Activated naive CD8-positive, alpha-beta T cell treated with anti-CD3 and anti-CD28 coated beads for 36 hours (primary cell): ENCODE measurements at places on chromosomes 5 and 9.

GRCh38 chr9:13175732-13176131 is 103.8 kb downstream of the MPDZ start:
- DNase-seq, result no peak

DNA sequence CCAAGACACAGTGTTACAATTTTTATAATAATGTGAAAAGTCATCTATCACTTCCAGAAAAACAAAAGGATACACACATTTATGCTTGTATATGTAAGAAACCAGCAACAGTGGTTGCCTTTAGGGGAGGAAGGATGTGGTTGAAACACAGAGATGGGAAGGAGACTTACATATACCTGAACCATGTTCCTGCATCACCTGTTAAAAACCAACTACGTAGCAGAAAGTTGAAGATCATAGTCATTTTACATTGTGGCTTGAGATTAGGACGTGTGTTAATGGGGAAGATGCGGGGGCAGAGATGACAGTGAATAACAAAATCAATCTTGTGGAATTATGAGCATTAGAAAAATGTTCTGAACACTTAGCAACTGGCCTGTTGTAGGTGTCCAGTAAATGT is 307.3 kb downstream of the MLLT3 start:
- no peak for DNase-seq

GRCh38 chr9:113542741-113543140 is 79.2 kb downstream of the RGS3 start:
- DNase-seq, result no peak

DNA sequence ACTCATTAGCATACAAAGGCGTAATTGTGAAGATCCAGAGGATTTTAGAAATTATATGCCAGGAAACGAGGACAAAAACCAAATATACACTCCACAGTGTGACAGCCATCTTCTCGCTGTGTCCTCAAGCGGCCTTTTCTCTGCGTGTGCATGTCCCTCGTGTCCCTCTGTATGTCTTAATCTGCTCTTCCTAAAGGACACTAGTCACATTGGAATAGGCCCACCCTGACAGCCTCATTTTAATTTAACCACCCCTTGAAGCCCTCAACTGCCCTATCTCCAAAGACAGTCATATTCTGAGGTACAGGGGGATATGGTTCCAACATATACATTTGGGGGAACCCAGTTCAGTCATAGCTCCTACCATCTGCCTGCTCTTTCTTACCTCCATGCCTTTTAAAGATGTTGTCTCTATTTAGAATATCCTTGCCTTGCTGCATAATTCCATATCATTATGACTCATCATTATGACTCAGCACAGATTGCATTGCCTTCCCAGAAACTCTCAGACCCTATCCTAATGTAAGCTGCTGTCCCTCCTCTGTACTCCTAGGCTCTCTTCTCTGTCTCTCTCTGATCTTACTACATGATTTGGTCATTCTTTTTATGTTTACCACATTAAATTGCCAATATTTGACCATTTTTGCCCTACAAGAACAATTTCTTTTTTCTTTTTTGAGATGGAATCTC is 210.9 kb downstream of the AOPEP start:
- DNase-seq, result no peak

GRCh38 chr5:14671414-14671813 is 6.9 kb downstream of the OTULIN start:
- no peak for DNase-seq

GRCh38 chr5:2849429-2849828 is 98.0 kb upstream of the IRX2 start:
- no peak for DNase-seq

- DNase-seq, result no peak
Observed at GRCh38 chr9:5455181-5455580, 4.8 kb downstream of the CD274 start.

DNA sequence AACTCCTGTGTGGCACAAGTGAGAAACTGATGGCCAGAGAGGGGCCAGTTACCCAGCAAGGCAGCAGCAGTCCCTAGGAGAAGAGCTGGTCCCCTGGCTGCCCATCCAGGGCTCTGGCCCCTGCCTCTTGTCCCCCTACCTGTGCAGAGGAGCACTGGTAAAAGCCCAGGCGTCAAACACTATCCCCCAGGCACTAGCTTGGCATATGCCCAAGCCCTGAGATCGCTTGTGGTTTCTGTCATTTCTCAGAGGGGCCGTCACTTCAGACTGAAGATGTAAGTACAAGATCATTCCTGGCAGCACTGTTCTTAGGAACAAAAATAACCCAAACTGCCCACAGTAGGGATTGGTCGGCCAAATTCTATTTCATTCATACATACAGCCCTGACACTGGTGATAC is 53.9 kb downstream of the COL15A1 start:
- no peak for DNase-seq

DNA sequence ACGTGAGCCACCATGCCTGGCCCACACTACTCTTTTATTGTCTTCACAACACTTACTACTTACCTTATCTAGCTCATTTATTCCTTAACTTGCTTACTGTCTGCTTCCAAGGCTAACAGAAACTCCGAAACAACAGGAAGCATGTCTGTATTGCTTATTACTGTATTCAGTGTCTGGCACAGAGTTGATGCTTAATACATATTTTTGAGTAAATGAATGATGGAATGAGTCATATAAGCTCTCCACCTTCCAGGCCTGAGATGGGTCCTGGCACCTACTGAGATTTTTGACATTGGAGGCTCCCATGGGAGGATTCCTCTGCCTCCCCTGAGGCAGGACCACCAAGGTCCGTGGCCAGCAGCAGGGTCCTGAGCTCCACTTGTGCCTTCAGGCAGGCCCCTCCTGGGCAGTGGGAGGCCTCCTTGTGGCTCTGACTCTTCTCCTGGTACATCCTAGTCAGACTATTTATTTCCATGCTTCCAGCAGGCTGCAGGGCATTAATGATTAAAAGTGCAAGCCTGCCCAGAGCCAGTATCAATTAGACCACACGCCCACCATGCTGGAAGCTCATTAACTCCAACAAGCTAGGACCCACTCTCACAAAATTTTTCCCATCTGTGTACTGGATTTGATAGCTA is 76.5 kb upstream of the CTNNA1 start:
- no peak for DNase-seq

DNA sequence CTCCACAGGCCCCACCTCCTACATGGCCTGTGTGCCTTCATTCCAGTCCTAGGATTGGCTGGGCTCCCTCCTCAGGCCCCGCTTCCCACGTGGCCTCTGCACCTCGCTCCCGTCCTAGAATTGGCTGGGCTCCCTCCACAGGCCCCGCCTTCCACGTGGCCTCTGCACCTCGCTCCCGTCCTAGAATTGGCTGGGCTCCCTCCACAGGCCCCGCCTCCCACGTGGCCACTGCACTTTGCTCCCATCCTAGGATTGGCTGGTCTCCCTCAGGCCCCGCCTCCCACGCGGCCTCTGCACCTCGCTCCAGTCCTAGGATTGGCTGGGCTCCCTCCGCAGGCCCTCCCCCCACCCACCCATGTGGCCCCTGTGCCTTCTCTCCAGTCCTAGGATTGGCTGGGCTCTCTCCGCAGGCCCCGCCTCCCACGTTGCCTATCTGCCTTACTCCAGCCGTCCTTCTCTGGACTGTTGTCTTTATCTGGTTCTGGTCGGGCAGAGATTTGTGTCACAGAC is 45.3 kb upstream of the CACNA1B start:
- no peak for DNase-seq

DNA sequence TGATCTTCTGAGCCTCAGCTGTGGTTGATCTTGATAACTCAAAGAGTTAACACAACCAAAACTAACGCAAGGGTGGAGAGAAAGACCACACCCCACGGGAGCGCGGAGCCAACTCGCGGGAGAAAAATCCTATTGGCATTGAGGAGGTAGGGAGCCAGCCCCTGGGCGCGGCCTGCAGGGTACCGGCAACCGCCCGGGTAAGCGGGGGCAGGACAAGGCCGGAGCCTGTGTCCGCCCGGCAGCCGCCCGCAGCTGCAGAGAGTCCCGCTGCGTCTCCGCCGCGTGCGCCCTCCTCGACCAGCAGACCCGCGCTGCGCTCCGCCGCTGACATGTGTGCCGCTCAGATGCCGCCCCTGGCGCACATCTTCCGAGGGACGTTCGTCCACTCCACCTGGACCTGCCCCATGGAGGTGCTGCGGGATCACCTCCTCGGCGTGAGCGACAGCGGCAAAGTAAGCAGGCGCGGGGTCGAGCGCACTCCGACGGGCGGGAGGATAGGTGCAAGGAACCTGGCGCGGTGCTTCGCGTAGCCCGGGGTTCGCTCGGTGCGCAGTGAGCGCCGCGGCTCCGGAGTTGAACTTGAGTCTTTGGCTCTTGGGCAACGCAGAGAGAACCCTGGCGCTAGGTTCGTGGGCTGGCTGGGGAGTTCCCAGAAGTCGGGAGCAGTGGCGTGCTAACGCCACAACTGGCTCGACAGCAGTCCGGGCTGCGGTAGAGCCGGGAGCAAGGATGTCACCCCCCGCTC is at the start of gene GDA:
Gene GDA, plus strand, starts transcription at position 210 of the 745 bp plus-strand sequence. Its CDS starts 120 bp downstream, at position 330.
- peak; percentile 2 for DNase-seq

DNA sequence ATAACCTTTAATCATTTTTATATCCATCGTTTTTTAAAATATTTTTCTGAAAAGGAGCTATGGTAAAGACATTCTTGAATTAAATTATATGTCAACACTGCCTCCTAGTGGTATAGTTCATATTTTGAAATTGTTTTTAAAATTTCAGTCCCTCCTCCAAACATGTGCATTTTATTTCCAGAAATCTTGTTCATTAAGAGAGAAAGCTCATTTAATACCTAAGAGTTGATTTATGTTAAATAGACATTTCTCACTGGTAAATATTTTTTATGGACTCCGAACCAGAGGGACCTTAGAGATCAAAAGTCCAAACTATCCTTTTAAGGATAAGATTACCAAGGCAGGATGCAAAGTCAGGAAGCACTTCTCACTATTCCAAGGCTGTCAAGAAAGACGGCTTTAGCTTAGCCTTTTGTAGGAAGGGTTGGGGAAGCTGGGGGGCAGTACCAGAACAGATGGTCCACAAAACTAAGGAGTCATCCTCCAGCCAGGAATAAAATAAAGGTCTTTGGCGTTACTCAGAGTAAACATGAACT is 21.6 kb downstream of the BHMT start:
- DNase-seq, result no peak

DNA sequence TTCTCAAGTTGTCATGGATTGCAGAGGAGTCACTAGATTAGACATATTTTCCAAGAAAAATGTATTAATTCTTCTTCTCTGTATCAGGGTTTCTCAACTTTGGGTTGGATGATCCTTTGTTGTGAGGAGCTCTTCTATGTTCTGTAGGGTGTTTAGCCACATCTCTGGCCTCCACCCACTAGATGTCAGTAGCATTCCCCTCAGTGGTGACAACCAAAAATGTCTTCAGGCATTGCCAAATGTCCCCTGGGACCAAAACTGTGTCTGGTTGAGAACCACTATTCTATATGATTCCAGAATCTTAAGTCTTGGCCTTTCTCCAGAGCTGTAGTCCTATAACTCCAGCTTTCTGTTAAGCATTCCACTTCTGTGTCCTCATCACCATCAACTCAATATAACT is 220.9 kb downstream of the KIAA0825 start:
- DNase-seq, result no peak

DNA sequence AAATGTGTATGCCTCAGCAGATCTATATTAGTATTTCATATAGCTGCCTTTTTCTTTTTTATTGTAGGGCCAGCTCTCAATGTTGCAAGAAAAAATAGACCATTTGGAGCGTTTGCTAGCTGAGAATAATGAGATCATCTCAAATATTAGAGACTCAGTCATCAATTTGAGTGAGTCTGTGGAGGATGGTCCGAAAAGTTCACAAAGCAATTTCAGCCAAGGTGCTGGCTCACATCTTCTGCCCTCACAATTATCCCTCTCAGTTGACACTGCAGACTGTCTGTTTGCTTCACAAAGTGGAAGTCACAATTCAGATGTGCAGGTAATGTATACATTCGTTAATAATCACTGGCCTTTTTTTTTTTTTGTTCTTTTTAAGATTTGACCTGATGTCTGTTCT is 23.7 kb downstream of the MAN2A1 start:
- DNase-seq, result no peak

- DNase-seq, result no peak
Observed at GRCh38 chr9:114210691-114211276, 55.4 kb downstream of the COL27A1 start.

DNA sequence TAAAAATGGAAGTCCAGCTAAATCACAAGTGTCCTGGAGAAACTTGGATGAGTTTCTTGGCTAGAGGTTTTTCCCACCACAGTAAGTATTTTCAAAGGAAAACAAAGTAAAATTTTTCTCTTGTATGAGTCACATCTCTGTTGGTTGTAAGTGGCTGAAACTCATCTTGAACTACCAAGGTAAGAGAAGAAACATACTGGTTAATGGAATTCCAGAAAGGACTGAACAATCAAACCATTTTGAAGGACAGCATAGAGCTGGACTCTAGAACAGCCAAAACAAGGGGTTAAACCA is 102.8 kb upstream of the CDKN2B start:
- no peak for DNase-seq

- DNase-seq, result no peak
Observed at GRCh38 chr9:79224672-79225433, 346.9 kb upstream of the TLE4 start.

- DNase-seq, result no peak
Observed at GRCh38 chr5:111383288-111383970, 128.9 kb downstream of the STARD4 start.

DNA sequence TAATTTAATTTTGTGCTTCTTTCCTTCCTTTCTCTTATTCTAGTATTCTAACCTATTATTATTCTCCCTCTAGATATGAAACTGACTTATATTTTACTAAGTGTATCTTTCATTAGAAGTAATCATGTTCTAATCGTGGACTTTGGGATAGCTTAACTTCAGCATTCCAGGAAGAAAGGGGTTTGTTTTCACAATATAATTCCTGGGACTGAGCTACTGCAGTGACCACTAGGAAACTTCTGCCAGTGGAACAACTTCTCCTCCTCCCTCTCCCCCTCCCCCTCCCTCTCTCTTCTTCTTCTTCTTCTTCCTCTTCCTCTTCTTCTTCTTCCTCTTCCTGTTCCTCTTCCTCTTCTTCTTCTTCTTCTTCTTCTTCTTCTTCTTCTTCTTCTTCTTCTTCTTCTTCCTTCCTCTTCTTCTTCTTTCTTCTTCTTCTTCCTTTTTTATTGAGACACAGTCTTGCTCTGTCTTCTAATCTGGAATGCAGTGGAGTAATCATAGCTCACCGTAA is 127.9 kb downstream of the NNT start:
- DNase-seq, result no peak
